ENCODE measurements at places on chromosomes 5 and 9.

GRCh38 chr9:77731930-77732329 lies 83.8 kb upstream of the GNA14 start:
- DNase-seq: no peak

GRCh38 chr5:151078490-151079262 lies 2.2 kb downstream of the TNIP1 start:
- DNase-seq: no peak

DNA sequence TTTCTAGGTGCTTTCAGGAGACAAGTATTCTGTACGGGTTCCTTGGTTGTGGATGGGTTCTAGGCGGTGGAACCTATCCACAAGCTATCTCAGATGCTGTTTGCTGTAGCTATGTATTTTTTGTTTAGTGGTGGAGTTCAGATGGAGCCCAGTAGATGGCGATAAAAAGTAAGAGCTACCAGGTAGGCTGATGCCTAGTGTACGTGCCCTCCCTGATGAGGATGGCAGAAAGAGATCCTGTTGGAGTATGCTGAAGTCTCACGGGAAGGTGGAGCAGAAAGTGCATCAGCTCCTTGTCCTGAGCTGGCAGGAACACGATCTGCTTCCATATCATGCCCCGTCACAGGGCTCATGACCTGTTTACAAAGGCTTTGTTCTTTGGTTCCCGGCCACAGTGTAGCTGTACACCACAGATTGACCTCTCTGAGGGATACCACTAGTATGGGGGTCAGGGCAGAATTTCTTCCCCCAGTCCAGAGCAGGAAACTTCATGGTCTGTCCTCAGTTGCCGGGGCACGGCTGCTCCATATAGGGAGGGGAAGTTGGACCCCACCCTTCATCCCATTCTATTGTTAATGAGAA lies 12.6 kb upstream of the UGT3A2 start:
- no peak for DNase-seq

GRCh38 chr9:6305954-6306563 lies 22.1 kb upstream of the TPD52L3 start:
- no peak for DNase-seq

GRCh38 chr5:178423901-178424809 lies 166.0 kb downstream of the COL23A1 start:
- no peak for DNase-seq

- DNase-seq: no peak
These were observed 188.4 kb downstream of the RGS3 start for GRCh38 chr9:113651896-113652295.

DNA sequence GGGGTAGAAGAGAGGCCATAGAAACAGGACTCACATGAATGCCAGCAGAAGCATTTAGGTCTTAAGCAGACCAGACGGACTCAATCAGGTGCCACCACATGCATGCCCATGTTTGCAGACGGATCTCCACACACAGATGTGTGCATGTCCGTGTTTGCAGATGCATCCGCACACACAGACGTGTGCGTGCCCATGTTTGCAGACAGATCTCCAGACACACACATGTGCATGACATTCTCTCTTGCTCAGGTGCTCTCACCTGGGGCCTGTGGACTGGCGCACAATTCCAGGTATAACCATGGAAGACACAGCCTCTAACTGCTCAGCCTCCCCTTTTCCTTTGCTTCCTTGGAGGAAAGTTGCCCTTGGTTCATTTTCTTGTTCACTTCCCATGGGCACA lies 148.3 kb downstream of the CACNA1B start:
- DNase-seq: no peak

GRCh38 chr9:134275375-134275774 lies 50.9 kb upstream of the RXRA start:
- no peak for DNase-seq

GRCh38 chr5:116486588-116486987 lies 88.0 kb downstream of the SEMA6A start:
- DNase-seq: no peak

DNA sequence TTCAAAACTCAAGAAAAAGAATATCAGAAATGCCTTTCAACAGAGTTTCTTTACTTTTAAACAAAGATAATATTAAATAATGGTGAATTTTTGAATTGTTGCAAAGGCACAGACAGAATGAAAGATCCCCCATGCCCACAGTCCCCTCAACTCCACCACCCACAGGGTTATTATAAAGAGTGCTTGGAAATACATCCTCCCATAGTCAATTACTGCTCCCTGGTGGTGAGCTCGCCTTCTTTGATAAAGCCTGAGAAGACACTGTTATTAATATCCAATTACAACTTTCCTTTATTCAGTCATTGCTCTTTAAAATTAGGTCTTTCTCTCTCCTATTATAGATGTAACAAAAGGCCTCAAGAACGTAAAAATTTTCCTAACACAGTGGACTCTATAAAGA lies 490.2 kb upstream of the RORB start:
- no peak for DNase-seq

- DNase-seq: no peak
These were observed 39.3 kb upstream of the CDC42SE2 start for GRCh38 chr5:131224387-131225201.
